Pulmonary artery endothelial cell (primary cell): ENCODE measurements at places on chromosomes 1 and 21. TPM values are rescaled to one million over a fixed set of nuclear protein-coding genes. Genes with fewer than 3 reads are reported as not detected.

GRCh38 chr1:205258719-205259118, 31.0 kb downstream of the TMCC2 start:
- no peak for DNase-seq

The KIF21B gene
- total RNA-seq: 2.2 and 2.9 TPM in 2 replicates

- DNase-seq: no peak
Observed at GRCh38 chr1:204476563-204476962, 18.0 kb downstream of the PIK3C2B start.

GRCh38 chr1:172071746-172072145, 230.4 kb downstream of the DNM3 start:
- no peak for DNase-seq

The SLAMF9 gene
- not detected in 2 replicates for total RNA-seq

The NLRP3 gene
- total RNA-seq: not detected in 2 replicates

The MR1 gene
- total RNA-seq: 3.7 and 5.5 TPM in 2 replicates

DNA sequence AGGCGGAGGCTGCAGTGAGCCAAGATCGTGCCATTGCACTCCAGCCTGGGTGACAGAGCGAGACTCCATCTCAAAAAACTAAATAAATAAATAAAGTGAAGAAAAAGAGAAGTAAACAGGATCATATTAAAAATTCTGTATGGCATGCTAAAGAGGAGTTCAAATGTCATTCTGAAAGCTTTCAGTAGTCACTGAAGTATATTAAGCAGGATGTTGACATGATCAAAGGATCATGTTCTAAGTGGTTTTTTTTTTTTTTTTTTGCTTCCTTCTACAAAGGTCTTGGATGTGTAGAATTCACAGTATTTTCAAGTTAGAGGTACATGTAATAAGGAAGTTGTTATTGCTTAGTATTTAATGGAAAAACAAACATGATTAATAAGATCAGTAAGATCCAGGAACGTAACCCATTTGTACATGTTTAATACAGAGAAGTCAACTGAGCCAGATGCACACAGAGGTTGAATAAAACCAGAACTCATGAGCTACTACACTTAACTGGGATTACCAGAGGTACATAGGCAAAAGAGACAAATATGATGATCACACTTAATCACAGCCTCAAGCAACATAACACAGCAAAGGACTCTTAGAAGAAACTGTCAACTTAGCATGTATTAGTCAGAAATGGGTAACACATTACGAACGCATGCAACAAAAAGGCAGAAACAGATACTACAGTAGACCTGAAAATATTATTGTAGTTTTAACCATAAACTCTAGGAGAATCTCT, 12.2 kb downstream of the CDC42BPA start:
- DNase-seq: no peak

DNA sequence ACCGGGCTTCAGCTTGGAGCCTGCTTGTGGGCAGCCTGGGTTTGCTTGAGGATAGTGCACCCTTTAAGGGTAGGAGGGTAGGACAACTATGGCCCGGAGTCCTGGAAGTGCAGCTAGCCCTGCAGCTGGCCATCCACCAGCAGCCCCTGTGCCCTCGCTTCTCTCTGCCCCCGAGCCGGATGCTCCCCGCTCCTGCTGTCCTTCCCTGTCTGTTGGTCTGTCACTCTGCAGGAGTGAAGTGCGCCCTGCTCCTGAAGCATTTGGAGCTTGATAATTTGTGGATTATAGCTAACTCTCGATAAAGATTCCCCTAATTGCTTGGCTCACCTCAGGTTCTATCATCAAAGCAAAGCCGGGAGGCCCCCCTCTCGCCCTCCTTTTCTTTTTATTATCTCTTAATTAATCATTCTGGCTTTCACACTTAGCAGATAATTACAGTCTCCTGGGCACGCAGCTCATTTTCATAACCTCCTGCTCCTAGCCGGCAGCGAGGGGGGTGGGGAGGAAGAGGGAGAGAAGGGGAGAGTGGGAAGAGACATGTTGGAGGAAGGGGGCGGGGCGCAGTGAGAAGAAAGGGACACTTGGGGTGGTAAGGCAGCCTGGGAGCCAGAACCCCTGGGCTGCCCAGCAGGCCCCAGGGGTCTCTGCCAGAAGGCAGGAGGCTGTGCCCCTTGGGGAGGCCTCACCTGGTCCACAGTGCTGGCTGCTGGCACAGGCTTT, 14.4 kb downstream of the KIRREL1 start:
- no peak for DNase-seq

- no peak for DNase-seq
Observed at GRCh38 chr1:67434491-67434890, 4.3 kb upstream of the SERBP1 start.

GRCh38 chr1:18556364-18556763, 74.3 kb upstream of the PAX7 start:
- no peak for DNase-seq
